ENCODE measurements at places on chromosomes 5 and 9.

DNA sequence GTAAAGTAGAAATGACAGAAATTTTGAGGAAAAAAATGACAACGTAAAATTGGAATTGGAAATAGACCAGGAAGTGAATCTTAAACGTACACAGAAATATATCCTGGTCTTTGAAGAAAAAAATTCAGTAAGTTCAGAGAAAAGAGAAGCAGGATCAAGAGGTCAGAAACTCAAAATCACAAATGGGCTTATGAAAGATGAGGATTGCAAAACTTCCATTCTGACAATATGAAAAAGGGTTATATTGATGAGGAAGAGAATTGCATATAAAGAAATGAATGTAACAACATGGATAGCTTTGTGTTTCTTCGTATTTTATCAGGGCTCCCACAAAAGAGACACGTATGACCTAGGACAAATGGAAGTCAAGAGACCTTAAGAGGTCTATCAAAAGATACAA lies 58.1 kb downstream of the OXCT1 start:
- DNase-seq = peak; percentile 40

GRCh38 chr5:76271836-76272235 lies 131.2 kb upstream of the IQGAP2 start:
- peak; percentile 38 for DNase-seq

DNA sequence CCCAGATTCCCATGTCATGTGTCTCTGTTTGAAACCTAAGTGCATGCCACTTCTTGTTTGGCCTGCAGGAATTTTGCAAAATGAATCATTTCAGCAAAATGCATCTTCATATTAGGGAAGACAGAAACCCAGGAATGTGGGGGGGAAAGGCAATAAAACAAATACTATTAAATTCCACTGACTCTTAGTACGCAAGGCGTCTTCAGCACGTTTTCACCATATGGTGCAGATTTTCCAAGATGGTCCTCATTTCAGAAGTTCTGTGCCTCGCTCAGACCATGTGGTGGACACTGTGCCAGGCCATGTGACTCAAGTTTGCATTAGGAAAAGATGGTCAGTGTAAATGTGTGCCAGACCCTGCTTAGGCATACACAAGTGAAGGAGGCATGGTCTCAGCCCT lies 184.0 kb downstream of the ACTL7B start:
- DNase-seq = no peak

GRCh38 chr9:83166372-83166771 lies 103.4 kb upstream of the RASEF start:
- no peak for DNase-seq

DNA sequence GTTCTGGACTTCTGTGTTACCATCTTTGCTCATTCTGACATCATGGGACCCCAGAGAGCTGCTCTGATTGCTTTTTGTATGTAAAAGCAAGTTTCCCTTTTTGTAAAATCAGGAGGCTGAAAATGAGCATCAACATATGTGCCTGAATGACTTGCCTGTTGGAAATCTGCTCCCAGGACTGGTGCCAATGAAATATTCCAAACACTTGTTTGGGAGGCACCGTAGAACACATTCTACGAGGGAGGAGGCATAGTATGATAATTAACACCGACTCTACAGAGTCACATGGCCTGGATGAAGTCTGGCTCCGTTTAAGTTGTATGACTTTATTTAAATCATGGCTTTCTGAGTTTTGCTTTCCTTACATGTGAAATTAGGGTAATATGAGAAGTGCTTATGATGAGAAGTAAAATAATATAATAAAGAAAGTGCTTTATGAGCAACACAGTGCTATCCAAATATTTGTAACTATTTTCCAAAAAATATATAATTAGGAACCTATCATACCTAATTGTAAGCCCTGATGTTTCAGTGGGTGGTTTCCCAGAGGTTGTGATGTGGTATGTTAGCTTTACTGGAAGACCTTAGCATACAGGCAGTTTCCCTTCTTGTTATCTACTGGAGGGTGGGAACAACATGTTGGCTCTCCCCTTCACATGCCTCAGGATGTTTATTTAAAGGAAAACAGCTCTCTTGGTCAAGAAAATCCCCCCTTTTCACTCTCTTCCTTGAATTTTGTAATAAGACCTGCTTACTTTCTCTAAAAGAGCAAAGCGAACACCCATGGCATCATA lies 238.1 kb downstream of the FBXL7 start:
- DNase-seq = no peak

DNA sequence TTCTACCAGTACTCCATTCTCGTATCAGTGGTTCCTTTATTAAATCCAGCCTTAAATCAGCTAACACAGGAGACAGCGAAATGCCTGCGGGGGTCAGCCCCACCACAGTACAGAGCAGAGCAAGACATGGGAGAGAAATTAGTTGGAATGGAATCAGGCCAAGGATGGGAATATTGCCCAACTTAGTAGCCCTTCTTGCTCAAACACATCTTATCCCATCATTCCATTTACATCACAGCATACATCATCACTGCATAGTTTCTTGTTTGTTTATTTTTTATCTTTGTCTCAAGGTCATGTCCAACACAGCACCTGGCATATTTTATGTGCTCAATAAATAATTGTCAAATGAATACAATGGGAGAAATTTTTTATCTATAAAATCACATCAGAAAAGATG lies 34.3 kb upstream of the DAB2 start:
- no peak for DNase-seq
